ENCODE measurements at places on chromosomes 7 and 10.

GRCh38 chr10:43691485-43691884, 42.8 kb upstream of the ZNF32 start:
- no peak for DNase-seq

DNA sequence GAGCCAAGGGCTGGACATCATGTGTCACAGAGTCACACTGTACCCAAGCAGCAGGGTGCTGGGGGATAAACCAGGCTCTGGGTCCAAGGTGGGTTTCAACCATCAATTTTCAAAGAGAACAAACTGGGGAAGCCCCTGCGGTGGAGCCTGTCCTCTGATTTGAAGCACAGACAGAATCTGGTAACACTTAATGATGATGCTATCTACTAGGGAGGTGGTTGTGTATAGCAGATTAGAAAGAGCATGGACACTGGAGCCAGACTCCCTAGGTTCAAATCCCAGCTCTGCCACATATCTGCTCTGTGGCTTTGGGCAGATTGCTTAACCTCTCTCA, 204.9 kb upstream of the ZMIZ1 start:
- DNase-seq = no peak

- DNase-seq = no peak
Measured at GRCh38 chr7:133140994-133141595, 59.2 kb upstream of the CHCHD3 start.

- no peak for DNase-seq
Measured at GRCh38 chr7:51636503-51636902, 319.9 kb upstream of the COBL start.

Data from CD4-positive, alpha-beta T cell treated with Interleukin-17A for 1 hour (primary cell).